ENCODE measurements at places on chromosomes 6 and 20.

- no peak for DNase-seq
Measured at GRCh38 chr20:43009532-43009931, 180.2 kb downstream of the PTPRT start.

DNA sequence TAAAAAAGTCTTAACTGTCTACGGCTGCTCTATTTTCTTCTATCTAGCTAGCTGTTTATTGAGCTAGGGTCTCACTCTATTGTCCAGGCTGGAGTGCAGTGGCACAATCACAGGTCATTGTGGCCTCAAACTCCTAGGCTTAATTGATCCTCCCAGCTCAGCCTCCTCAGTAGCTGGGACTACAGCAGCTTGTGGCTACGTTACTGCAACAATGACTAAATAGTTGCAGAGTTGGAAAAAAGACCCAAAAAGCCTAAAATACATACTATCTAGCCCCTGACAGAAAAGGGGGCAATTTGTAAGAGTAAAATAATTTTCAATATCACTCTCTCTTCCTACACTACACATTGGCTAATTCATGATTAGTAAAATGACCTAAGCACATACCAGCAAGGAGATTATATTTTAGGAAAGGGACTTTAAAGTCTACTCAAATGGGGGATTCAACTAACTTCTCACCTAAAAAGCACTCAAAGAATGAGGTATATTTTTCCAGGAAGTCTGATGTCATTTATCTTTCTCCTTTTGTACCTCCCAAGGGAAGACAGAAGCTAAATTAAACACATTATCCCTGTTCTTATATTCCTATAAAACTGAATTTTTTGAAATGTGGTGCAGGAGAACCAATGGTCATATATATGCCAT is 82.8 kb downstream of the ZMYND8 start:
- DNase-seq, result no peak

DNA sequence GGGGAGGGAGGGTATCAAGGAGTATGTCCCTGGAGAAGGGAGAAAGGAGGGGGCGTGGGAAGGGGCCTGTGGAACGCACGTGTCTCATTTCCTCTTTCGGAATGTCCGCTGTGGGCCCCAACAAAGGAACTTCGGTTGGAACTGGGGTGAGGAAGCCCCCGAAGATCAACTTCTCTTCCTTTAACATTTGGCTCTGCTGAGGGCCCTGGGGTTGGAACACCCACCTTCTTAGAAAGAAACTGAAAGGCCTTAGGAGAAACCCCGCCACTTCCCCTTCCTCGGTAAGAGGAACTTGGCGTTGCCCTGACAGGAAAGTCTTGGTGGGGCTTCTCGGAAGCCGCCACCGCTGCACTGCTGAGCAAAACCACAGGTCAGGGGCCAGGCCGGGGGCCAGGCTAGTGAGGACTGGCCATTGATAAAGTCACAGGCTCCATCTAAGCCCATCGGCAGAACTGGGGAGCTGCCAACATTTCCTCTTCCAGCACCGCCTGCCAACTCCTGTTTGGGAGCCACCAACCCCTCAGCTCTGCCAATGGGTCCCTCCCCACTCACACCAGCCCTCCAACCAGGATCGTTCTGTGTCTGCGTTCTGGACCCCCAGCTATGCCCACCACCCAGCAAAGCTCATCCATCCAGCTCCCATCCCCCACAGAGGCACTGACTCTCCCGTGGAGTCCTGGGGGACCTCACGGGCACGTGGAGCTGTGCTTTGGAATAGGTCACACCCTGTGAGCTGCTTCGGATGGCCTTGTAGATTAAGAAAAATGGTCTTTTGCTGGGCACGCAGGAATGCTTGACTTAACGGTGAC is 44.8 kb downstream of the FGD2 start:
- no peak for DNase-seq

- no peak for DNase-seq
Measured at GRCh38 chr6:112773187-112773586, 426.1 kb downstream of the RFPL4B start.

GRCh38 chr6:155690820-155691219 is 235.2 kb upstream of the NOX3 start:
- DNase-seq, result no peak

DNA sequence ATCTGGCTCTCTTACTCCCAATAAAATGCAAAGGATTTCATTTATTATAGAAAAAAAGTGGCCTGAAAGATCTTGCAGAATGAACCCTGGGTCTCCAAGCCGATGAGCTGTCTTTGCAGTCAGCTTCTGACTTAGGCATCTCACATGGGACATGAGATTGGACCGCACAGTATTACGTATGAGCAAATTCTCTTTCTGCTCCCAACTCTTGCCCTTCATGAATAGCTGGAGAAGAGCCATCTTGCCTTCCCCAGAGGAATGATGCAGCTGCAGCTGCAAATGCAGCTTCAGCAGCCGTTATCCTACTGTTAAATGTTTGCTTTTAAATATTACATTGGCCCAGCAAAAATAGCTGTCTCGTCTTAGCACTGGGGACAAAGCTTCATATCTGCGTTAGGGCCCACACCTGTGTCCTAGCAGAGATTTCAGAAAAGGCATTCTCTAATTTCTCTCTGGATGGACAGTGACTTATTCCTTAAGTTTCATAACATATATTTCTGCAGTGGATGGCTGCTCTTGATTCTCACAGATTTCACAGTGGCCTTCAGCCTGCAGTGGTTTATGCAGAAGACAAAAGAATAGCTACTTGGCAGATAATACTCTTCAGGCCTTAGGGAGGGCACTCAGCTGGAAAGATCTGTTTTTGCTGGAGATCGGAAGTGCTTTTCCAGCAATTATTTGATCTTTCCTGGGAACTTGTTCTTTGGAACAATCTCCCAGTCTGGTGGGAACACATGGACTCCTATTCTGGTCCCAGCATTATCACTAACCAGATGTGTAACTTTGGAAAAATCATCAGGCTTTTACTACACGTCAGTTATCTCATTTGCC is 129.2 kb downstream of the FYN start:
- DNase-seq, result no peak

DNA sequence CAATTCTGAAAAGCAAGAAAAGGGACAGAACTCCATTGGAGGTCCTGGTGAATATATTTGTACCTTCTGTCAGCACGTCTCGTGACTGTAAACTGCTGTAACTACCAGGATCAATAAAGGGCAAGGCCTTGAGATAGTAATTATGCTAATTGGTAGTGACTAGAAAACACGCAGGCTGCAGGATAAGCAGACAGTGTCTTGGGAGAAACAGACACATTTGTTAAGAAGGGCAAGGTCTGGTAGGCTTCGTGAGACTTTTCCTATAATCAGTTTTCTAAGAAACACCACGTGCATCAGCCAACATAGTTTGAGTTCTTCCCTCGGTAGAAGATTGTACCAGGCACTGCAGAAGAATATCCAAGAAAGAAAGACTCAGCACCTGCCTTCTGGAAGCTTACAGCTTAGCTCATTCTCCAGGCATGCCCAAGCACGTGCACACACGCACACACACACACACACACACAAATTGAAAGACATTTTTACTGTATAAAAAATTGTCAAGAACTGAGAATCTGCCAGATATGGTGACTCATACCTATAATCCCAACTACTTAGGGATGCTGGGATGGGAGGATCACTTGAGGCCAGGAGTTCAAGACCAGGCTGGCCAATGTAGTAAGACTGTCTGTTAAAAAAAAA is 167.0 kb upstream of the SASH1 start:
- DNase-seq, result no peak

DNA sequence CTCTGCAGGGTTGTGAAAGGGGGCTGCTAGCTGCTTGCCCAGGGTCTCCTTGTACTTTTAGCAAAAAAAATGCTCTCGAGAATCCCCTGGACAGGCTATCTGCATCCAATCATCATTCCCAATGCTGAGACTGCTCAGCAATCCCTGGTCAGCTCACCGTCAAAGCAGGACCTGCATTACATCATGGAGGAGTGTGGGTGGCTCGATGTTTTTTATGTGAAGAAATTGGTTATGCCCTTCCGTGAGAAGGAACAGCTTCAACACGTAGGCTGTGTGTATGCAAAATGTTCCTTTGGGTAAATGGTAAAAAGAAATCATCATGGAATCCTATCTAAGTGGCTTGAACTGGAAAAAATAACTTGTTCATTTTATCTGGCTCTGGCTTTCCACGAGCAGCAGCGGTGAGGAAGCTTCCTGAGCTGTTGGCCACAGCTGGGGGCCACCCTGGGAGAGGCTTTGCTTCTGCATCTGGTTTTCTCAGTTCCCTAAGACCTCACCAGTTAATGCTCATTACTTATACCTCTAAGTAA is 111.4 kb downstream of the FYN start:
- no peak for DNase-seq

DNA sequence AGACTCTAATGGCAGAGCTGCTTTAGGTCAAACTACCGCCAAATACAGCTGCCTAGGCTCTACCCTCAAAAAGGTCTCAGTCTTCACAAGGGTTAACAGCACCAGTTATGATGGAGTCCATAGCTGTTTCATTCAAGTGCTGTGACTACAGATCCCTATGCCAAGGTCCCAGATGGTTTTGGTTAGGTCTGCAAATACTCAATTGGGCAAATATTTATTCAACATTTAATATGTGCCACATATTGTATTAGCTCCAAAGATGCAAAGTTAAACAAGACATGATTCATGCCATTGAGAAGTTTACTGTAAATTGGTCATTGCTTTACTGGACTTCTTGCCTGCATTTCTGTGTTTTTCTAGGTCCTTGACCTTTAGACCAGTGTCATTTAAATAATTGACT is 55.8 kb upstream of the TFAP2D start:
- no peak for DNase-seq

GRCh38 chr6:26019967-26020328 is 57.3 kb downstream of the TRIM38 start:
- DNase-seq, result no peak

GRCh38 chr6:116215414-116215813 is 38.5 kb downstream of the TSPYL4 start:
- no peak for DNase-seq

DNA sequence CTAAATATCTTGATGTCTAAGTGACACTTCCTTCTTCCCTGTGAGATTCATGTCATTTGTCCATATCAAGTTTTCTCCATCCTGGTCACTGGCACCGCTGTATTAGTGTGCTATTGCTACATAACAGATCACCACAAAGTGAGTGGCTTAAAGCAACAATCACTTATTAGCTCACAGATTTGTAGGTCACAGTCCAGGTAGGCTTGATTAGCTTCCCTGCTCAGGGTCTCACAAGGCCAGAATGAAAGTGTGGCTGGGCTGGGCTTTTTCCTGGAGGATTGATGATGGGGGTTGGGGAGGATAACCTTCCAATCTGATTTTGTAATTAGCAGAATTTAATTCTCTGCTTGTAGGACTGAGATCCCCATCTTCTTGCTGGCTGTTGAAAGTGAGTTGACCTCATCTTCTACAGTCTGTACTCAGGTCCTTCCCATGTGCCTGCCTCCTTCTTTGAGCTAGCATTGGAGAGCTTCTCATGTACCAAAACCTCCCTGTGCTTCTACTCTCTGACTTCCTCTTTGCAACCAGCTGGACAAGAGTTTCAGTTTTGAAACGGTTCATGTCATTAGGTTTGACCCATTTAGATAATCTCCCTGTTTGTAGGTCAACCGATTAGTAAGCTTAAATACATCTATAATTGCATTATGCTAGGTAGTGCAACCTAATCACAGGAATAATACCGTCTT is 152.4 kb upstream of the MAN1A1 start:
- no peak for DNase-seq

DNA sequence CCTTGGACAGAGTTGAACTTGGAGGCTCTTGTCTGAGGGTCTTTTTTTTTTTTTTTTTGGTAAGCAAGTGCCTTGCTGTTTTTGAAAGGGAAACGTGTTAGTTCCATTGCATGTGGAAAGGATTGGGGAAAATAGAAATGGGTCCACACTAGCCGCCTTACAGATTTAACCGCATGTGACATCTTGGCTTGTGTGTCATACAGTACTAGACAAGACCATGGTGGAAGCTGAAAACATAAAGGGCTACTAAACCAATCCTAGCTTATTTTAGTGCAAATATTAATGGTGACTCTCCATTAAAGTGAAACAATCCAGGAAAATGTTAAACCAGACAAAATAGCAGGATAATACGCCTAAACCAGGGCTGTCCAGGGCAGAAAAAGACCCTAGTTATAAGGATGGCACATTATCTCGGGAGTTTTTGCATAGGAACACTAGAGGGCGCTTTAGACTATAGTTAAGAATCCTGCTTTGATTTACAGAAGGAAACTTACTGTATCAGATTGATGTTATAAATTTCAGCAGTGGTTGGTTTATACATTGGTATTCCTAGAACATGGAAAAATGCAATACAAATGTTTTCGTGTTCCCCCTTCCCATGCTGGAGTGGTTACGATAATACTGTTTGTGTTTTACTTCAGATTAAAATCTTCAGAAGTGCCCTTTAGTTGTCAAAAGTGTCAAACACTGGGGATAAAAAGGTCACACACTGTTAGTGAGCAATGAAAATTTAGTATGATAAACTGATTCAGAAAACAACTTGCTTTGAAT is 59.8 kb upstream of the DEK start:
- DNase-seq, result no peak

GRCh38 chr6:149560736-149561135 is 5.4 kb upstream of the GINM1 start:
- no peak for DNase-seq

DNA sequence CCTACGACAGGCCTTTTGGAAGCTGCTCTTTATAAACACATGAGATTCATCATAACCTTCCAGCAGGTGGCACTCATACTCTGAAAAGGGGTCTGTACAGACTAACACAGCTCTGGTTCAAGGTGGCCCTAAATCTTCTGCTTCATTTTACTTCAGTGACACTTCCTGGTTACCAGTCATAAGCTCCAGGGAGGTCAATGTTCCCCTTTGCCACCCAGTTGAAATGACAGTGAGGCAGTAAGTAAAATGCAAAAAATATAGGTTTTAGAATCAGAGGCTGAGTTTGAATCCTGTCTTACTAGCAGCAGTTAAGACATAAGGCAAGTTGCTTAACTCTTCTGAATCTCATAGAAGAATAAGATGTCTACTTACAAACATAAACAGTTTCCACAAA is 132.8 kb downstream of the CDK19 start:
- DNase-seq, result no peak

DNA sequence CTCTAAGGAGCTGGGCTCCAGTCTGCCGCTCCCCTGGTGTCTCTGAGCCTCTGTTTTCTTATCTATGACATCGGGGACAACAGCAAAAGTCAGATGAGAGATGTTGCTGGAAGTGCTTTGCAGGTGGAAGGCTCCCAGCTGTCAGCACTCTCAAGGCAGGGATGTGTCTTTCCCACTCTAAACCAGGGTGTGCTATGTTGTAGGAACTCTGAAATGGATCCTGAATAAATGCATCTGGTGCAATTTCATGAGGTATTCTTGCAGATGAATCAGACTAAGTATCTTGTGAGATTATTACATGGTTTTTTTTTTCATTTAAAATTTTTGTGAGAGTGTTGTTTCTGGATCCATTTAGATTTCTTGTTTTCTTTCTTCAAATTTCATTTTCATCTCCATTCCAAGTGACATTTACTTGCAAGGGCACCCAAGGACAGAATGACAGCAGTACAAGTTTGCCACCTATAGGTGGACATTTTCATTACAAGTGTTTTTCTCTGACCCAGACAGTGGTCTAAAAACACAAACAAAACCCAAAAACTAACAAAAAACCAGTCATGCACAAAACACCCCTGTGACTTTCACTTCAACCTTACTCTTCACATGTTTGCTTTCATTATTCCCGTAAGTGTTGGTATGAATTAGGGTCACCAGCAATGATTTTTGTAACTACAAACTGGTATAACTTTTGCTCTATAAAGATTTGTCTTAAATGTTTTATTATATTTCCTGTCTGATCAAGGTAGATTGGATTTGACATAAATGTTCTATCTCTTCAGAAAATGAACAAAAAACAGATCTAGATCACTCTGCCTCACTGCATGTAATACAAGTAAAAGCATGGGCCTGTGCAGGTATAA is 14.7 kb upstream of the SIM1 start:
- DNase-seq, result no peak

GRCh38 chr20:21246161-21246560 is 57.0 kb upstream of the XRN2 start:
- no peak for DNase-seq
